Natural killer cell (primary cell): ENCODE measurements at places on chromosomes 3 and 15.

GRCh38 chr3:136235545-136235944 is 14.6 kb upstream of the PCCB start:
- no peak for DNase-seq
- H3K27ac ChIP-seq, result no peak overlapping the region
- H3K4me3 ChIP-seq, result no peak overlapping the region
- H3K27me3 ChIP-seq, result peaks cover 4% of the 10 kb centered on the region

DNA sequence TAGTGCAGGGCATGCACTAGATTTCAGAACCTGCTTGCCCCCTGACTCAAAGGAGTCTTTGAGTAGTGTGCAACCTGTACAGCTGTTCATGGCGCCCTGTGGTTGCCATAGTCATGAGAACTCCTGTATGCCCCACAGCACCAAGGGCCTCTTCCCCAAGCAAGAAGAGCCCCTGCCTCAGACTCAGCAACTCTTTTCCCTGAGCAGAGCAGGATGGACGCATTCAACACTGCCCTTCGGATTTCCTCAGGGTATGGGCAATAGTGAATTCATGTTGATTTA is 89.7 kb upstream of the KLF13 start:
- H3K27ac ChIP-seq, result no peak overlapping the region

- no peak for DNase-seq
- H3K4me3 ChIP-seq, result no peak overlapping the region
- H3K27me3 ChIP-seq, result no peaks in the 10 kb centered on the region
- H3K27ac ChIP-seq, result no peak overlapping the region
- no peaks in the 10 kb centered on the region for H3K36me3 ChIP-seq
Measured at GRCh38 chr3:116141724-116142123, 303.6 kb downstream of the LSAMP start.

DNA sequence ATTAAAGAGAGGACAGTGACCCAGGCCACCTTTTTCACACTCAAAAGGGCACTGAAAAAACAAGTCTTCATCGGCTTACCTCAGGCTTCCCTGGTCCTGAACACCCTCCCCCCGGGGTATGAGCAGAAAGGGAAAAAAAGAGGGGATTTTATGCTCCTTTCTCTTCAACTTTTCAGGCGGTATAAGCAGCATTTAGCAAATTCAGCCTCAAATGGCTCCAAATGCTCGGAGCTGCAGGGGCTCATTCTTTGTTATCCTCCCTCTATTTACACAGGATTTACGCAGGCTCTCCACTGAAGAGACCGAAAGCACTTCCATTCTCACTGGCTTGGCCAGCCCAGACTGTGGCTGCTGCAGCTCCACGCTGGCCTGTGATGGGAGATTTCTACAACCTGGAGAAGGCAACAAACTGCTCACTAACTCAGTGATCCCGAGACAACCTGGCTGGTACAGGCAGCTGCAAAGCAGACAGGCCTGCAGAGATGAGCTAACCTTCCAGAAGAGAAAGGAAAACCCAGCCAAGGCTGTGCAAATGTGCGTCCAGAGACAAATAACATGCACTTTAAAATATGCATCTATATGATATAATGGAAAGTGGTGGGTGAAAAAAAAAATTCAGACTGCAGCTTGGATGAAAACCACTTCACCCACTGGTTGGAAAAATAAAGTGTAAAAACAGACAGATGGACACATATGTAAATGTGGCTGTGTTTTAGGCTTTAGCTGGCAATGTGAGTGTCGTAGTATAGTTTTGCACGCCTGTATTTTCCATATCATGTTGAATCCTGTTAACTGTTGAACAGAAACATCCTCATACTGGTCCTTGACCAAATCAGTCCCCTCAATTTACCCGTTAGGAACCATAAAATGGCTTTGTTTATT is 54.2 kb downstream of the MEIS2 start:
- H3K27ac ChIP-seq, result no peak overlapping the region
- H3K4me1 ChIP-seq, result no peaks in the 10 kb centered on the region
- H3K36me3 ChIP-seq, result no peaks in the 10 kb centered on the region
- H3K27me3 ChIP-seq, result no peaks in the 10 kb centered on the region

DNA sequence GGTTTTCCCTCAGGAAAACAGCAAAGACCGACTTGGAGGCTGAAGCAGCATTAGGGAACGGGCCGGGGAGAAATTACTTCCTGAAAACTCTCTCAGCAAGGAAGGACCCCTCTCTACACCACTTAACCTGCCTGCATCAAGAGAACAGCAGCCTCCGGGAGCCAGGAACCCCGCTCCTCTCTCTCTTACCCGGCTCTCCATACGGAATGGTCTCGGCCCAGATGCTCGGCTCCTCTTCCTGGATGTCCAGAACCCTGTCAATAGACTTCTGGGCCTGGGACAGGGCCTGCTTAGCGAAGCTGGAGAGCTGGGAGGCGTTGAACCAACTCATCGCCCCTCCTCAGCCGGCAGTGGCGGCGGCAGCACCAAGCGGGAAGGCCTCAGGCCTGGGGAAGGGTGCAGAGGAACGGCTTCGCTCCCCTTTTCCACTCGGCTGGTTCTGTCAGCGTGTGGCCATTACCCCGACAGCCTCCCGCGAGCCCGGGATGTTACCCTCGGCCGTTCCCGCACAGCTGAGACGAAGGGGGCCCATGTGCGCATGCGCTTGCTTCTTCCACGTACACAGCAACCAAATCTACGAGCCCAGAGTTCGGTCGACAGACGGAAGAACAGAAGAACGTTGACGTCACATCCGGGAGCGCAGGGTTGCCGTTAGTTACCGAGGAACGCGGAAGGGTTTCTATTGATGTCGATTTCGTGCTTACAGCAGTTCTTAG is at the start of gene TMF1:
Gene TMF1, minus strand, starts transcription at position 578 of the 716 bp plus-strand sequence. Its CDS starts 247 bp downstream, at position 331.
- peaks cover 38% of the 10 kb centered on the region for H3K36me3 ChIP-seq
- peaks cover 16% of the 10 kb centered on the region for H3K4me1 ChIP-seq
- no peaks in the 10 kb centered on the region for H3K27me3 ChIP-seq
- peak; percentile 95 for DNase-seq

- H3K27ac ChIP-seq, result no peak overlapping the region
- no peak for DNase-seq
- no peaks in the 10 kb centered on the region for H3K36me3 ChIP-seq
- H3K27me3 ChIP-seq, result peaks cover 17% of the 10 kb centered on the region
- peaks cover 14% of the 10 kb centered on the region for H3K4me1 ChIP-seq
Measured at GRCh38 chr3:98733053-98733811, 29.9 kb upstream of the ST3GAL6 start.

DNA sequence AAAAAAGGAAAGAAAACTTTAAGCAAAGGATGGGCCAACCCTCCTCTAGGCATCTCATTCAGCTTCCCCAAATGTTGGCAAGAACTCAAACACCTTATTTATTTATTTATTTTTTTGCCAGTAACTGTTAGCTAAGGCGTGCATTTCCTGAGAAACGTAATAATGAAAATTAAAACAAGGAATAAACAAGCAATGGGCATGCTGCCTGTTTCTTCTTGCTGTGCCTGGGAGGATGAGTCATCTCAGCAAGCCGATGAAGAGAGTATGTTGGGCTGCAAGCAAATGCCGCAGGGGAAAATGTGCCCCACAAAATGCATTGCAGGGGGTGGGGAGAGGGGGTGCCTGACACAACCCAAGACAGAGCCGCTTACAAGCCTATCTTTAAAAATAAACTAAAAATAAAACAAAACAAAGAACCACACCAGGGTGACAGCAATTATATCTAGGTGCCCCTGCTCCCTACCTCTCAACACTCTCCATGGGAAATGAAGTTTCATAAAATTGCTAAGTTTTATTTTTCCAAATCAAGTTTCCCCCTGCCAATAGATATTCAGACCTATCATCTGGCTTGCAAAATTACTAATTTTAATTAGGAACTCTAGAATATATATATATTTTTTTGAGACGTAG is 40.3 kb downstream of the EIF4E3 start:
- DNase-seq, result no peak
- no peak overlapping the region for H3K4me3 ChIP-seq
- H3K4me1 ChIP-seq, result no peaks in the 10 kb centered on the region

DNA sequence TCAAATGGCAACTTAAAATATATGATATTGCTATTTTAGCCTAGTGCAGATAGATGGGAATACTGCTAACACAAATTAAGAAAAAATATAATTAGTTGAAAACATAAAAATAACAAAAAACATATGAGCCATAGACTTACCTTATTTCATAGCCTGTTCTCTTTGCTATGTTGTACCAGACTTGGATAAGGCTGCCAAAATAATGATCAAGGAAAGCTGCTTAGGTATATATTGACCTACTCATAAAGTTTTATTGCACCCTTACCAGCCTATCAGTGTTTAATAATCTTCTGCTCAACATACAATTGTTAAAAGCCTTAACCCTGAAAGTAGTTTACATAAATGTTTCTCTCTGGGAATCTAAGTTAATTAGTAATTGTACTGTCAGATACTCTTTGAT is at the start of gene SI:
Gene SI, minus strand, starts transcription at position 204 of the 400 bp plus-strand sequence. CDS start 2,484 bp downstream, outside the sequence.
- no peaks in the 10 kb centered on the region for H3K36me3 ChIP-seq
- no peaks in the 10 kb centered on the region for H3K4me1 ChIP-seq
- H3K27ac ChIP-seq, result no peak within 1 kb of the TSS
- no peak within 1 kb of the TSS for H3K4me3 ChIP-seq
- DNase-seq, result no peak

- H3K27ac ChIP-seq, result no peak overlapping the region
- no peaks in the 10 kb centered on the region for H3K4me1 ChIP-seq
- no peak overlapping the region for H3K4me3 ChIP-seq
- no peaks in the 10 kb centered on the region for H3K27me3 ChIP-seq
Measured at GRCh38 chr15:71048913-71049675, 66.2 kb upstream of the THSD4 start.
